ENCODE measurements at places on chromosomes 6 and 20.

- DNase-seq, result peak; percentile 77
Measured at GRCh38 chr20:51092338-51092737, 69.4 kb upstream of the KCNG1 start.

DNA sequence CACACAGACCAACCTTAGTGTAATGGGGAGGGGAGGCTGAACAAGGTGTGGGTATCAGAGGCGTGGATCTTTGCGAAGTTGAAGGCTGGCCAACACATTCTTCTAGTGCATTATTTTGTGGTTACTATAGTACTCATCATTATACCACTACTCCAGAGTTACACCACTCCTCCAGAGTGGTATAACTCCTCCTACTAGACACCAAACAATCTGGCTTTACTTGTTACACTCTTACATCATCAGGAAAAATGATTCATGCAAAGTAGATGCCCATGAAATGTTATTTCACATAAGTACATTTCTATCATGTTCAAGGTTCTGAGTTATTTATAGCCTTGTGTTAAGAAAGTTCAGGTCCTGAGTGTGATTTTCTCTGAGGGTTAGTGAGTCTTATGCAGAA is 443.1 kb upstream of the OPRM1 start:
- no peak for DNase-seq

- no peak for DNase-seq
Measured at GRCh38 chr6:98308564-98308963, 525.8 kb upstream of the POU3F2 start.

GRCh38 chr6:161271343-161272030 is 2.4 kb downstream of the AGPAT4 start:
- DNase-seq, result no peak

- no peak for DNase-seq
Measured at GRCh38 chr6:127058936-127059335, 59.5 kb upstream of the RSPO3 start.

- DNase-seq, result no peak
Measured at GRCh38 chr6:144602523-144603180, 317.5 kb downstream of the UTRN start.

DNA sequence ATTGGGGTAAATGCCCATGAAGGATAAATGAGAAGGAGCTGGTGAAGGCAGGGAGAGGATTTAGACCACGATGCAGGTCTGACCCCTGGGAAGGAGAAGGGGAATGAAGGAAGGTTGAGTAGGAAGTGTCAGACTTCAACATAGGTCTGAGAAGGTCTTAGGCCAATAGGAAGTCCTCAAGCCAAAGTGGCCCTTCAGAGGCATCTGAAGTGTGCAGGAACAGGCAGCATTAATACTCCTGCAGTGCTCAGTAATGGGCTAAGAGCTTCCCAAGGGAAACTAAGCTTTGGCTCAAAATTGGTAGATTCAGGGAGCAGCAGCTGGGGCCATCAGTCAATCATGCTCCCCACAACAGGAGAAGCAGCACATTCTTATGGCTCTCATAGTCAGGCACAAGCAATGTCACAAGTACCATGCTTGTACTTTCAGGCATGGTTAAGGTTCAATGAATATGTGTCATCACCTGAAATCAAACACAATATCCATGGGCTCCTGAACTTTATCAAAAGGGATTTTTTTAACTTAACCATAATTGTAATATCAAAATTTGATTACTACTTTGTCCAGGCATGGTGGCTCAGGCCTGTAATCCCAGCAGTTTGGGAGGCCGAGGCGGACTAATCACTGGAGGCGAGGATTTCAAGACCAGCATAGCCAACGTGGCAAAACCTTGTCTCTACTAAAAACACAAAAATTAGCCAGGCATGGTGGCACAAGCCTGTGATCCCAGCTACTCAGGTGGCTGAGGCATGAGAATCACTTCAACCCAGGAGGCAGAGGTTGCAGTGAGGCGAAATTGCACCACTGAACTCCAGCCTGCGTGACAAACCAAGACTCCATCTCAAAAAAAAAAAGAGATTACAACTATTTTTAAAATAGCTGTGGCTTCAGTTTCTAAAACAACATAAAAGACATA is 9.9 kb downstream of the RALGAPA2 start:
- no peak for DNase-seq

DNA sequence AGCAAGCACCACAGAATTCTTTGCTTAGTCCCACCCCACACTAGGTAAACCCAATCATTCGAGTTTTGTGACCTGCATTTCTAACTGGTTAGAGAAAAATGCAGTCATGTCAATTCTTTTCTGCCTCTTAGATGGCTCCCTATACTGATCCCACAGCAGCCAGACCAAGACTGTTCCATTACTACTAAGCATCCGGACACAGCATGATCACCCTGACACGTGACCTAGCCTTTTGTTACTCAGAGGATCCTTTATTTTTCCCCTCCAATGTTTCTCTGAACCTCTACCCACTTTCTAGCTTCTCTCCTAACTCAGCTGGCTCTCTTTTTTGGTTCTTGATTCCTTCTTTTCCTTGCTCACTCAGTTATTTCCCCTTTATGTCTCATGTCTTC is 87.9 kb downstream of the PDE10A start:
- DNase-seq, result no peak

GRCh38 chr6:40719671-40720374 is 132.7 kb upstream of the LRFN2 start:
- DNase-seq, result peak; percentile 76

- no peak for DNase-seq
Measured at GRCh38 chr6:113365191-113365590, 492.0 kb upstream of the MARCKS start.

DNA sequence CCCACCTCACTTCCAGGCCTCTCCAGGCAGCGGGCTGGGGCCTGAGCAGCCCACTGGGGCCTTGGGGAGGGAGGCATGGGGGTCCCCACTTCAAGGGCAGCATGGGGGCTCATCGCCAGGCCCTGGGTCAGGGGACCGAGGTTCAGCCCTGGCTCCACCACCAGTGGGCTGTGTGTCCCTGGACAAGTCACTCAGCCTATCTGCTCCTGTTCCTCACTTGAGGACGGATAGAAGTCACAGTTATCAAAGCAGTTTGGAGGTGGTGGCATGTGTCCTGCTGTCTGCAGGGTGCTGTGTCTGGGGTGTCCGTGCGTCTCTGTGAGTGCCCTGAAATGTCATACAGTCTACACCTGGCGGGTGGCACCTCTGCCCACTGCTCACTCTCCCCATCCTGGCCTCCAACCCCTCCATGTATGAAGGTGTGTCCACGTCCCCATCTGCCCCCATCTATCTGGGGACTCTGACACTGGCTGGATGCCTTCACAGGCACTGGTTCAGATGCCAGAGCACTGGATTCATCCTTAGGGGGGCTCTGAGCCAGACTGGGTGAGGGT is 3.6 kb downstream of the EEF1A2 start:
- DNase-seq, result no peak

DNA sequence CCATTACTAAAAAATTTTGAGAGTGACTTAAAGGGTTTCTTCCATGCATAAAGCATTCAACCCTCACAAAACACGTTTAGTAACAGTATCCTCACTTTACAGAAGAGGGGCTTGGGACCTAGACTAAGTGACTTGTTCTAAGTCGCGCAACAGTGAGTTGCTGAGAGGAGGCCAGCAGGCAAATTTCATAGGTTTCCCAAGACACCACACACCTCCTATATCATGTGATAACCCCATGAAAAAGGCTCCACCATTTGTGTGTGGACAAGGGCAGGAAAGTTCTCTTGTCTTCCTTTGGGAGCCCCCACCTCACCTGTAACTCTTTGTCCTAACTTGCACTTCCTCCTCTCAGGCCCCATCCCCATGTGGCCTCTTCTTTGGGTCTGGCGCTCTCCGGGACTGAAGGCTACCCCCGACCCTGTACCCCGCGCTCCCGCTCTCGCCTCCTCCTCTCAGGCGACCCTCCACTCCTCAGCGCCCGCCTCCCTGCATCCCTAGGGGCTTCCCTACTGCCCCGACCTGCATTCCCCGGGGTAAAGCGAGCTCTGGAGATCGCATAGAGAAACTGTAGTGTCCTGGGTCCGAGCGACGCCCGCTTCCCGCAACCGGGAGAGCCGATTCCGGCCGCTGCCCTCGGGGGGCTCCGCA is 392 bp downstream of the PSMB8 start:
- DNase-seq, result peak; percentile 77

DNA sequence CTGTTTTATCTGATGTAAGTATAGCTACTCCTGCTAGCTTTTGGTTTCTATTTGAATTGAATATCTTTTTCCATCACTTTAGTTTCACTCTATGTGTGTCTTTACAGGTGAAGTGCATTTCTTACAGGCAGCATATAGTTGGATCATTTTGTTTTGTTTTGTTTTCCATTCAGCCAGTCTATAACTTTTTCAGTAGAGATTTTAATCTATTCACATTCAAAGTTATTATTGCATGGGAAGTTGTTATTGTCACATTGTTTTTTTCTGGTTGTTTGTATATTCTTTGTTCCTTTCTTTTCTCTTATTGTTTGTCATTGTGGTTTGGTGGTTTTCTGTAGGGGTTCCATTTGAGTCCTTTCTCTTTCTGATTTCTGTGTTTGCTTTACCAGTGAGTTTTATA is 151.2 kb downstream of the PDE10A start:
- DNase-seq, result no peak

DNA sequence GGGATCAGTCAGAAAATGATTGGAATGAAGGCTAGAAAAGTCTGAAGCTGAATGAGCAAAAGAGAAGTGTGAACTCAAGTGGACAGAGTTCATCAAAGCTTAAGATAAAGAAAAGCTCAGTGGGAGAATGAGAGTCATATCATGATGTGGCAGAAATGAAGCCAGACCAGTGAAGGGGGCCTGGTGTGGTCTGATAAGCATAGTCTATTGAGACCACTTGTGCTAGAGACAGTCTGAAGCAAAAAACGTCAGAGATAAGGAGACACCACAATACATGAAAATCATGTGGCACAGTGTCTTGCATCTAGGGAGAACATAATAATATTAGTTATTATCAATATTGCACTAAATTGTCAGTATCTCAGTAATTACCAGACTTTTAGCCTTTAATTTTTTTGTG is 601.5 kb downstream of the UTRN start:
- DNase-seq, result no peak

- DNase-seq, result peak; percentile 20
Measured at GRCh38 chr20:38127920-38128528, 37.0 kb downstream of the TGM2 start.

- DNase-seq, result no peak
Measured at GRCh38 chr6:84150705-84151104, 76.7 kb downstream of the CEP162 start.

DNA sequence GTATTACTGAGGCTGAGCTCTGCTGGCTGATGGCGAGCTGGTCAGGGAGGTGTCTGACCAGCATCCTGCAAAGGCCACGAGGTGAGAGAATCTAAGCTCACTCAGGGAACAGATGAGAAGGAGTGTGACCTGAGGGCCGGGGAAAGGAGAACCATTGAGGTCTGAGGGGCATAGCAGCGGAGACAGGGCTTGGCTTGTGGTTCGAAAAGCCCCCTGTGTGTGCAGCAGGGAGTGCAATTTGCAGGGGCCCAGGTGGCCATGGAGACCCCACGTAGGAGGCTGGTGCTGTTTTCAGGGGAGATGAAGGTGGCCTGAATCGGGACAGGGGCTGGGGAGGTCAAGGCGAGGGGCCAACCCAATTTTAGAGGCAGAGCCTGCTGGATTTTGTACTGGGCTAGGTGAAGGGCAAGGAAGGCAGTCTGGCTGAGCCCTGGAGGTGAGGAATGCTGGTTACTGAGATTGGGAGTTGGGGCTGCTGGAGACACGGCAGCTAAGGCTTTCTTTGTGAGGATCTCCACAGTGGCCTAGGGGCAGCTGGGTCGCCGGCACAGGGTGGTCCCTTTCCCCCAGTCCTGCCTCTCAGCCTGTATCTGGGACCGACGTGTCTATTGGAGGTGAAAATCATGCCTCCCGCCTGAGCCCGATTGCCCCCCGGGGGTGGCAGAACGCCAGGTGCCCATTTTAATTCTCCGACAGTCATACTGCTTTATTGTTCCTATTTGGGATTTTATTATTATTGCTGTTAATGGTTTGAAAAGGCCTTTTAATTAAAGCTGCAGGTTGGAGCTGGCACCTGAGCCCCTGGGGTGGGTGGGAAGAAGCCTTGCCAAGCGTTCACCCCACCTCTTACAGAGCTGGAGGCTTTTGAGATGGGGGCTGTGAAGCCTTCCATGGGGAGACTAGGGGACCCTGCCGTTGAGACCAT is 28.4 kb downstream of the DLGAP4 start:
- peak; percentile 48 for DNase-seq

- DNase-seq, result no peak
Measured at GRCh38 chr20:50546729-50547314, 36.6 kb downstream of the PTPN1 start.

- DNase-seq, result no peak
Measured at GRCh38 chr20:32278199-32278643, 770 bp downstream of the KIF3B start.

GRCh38 chr6:13044390-13044789 is 283.9 kb downstream of the TBC1D7 start:
- peak; percentile 75 for DNase-seq

- DNase-seq, result peak; percentile 83
Measured at GRCh38 chr20:47991875-47992488, 206.7 kb upstream of the SULF2 start.

GRCh38 chr6:136761227-136761922 is 30.9 kb downstream of the MAP3K5 start:
- DNase-seq, result no peak

DNA sequence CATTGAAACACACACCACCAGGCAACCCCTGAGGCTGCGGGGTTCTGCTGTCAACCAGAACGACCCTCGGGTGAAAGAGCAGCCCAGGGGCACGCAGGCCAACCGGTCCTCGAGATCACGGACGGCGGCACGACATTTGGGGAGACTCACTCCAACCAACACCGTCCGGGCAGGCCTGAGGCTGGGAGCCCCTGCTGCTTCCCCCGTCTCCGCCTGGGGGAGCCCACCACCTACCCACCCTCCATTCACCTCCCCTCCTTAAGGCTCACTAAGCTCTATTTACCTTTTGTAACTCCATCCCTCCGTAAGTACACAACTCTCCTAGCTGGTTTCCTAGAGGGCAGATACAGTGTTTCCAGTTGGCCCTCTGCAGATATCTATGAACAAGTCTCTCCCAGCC is 971.3 kb upstream of the DEFB115 start:
- DNase-seq, result no peak

DNA sequence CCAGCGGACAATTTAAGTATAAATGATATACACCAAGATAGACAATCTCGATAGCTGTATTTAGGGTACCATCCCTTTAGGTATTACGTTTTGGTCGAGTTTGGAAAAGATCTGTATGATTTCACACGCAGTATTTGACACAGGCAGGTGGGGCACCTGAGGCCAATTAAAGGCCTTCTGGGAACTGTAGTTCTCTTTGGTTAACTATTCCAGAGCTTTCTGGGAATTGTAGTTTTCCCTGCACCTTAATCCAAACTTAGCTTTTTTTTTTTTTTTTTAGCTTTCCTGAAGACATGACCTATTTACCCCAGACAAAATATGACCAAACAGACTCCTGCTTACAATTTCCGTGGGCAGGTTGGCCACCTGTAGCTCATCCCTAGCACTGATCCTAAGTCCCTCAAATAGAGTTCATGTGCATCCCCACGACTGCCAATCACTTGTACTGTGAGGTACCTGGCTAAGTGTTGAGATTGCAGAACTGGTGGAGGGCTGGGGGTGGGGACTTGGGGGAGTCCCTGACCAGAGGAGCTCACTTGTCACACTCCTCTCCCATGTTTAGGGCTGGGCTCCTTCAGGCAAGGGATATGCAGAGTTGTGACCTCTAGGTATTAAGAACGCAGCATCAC is 999 bp upstream of the EHMT2 start:
- peak; percentile 66 for DNase-seq
